ENCODE measurements at places on chromosomes 6 and 20.

DNA sequence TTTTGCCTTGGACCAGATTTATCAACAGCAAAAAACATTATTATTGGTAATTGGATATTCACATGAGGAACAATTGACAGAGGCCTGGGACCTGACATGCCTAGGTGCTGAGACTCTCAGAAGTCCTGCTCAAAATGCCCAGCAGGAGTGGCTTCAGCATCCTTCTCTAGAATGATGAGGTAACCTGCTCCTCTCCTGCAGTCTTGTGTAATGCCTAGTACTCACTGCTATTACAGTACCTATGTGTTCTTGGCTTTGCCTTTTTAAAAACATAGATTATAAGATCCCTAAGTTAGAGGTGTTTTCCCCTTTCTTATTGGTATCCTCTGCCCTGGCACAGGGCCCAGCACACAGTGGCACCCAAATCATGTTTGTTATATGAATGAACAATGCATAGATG lies 230.9 kb downstream of the PKHD1 start:
- DNase-seq = no peak

DNA sequence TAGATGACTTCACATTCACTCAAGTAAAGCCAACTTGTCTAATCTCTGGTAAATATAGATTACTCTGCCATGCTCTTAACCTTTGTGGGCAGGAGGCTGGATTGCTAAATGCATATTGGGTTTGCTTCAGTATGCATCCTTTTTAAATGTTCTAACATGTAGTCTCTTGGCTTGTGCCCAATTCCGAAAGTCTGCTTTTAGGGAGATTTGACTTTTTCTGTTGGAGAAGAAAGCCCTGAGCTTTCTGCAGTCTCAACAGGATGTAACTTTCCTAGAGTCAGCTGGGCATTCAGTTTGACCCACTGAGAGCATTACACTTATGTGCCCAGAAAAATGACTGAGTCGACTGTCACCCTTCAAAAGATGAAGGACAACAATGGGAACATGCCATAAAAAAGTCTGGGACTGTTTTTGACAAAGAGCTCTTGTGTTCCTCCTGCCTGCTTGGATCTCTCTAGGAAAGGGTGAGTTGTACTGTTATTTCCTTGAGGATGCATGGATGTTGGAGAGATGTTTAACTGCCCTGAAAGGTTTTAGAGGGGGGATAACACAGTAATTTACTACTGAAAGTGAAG lies 299.4 kb downstream of the ZFAND3 start:
- DNase-seq = no peak

GRCh38 chr6:147922799-147923198 lies 414.3 kb downstream of the SAMD5 start:
- DNase-seq = no peak

DNA sequence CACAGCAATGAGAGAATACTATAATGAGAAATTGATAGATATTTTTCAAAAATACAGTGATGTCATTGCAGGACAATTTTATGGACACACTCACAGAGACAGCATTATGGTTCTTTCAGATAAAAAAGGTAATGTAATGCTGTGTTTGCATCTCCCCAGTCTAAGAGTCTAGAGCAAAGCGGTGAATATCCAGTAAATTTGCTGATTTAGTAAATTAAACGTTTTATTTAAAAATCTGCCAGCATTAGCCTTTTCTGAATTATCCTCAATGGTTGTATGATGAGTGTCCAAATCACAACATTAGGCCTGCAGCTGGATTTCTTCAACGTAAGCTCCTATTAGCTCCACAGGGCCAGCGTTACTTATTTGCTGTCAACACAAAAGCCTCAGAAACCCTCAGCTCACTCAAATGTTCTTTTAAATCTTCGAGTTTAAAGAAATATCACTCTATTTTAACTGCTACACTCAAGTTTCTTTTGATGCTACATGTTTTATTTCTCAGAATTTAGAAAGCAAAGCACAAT lies 16.0 kb downstream of the SMPDL3A start:
- DNase-seq = no peak

DNA sequence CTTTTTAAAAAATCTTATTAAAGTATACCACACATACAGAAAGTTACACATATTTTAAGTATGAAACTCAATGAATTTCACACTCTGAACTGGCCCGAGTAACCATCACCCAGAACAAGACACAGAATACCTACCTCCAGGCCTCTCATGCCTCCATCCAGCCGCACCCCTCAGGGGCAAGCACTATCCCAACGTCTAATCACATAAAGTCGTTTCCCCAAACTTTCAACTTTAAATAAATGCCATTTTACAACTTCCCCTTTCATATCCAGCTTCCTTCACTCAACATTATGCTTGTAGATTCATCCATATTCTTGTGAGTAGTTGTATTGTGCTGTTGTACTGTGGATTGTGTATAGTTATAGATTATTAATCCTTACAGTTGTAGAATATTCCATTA lies 539.1 kb downstream of the CD83 start:
- no peak for DNase-seq

DNA sequence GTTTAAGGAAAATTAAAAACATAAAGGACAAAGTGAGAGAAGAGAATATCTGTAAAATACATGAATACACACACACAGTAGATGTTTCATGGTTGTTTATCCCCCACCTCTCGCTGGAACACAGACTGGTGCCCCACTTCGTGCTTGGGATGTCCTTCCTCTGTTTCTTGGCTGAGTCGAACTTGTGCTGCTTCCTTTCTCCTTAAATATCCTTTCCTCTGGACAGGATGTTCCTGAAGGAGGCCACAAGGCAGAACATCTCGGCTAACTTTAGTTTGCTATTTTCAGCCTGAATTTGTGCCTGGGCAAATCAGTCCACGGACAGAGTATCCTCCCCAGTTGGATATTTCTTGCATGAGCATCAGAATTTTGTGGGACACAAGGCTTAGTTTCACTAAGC lies 54.7 kb upstream of the ZMYND8 start:
- no peak for DNase-seq

- no peak for DNase-seq
These were observed 696 bp upstream of the SUPT3H start for GRCh38 chr6:45378334-45378926.

- DNase-seq = no peak
These were observed 153.5 kb upstream of the DST start for GRCh38 chr6:56796196-56796532.

DNA sequence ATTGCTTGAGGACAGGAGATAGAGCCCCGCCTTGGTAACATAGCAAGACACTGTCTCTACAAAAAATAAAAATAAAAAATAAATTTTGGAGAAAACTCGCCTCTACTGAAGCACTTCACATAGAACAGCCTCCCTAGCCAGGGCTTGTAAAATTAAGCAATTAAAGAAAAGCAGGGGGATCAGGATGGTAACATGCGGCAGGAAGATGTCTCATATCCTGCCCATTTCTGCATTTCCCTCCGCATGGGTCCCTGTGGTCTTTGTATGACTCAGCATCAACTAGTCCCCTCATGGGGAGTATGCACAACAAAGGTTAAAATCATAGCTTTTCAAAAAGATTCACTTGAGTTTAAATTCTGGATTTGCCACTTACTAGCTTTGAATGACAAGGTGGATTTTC lies 379.0 kb downstream of the EPHA7 start:
- no peak for DNase-seq

- DNase-seq = no peak
These were observed 236.9 kb upstream of the SASH1 start for GRCh38 chr6:148105695-148106094.

DNA sequence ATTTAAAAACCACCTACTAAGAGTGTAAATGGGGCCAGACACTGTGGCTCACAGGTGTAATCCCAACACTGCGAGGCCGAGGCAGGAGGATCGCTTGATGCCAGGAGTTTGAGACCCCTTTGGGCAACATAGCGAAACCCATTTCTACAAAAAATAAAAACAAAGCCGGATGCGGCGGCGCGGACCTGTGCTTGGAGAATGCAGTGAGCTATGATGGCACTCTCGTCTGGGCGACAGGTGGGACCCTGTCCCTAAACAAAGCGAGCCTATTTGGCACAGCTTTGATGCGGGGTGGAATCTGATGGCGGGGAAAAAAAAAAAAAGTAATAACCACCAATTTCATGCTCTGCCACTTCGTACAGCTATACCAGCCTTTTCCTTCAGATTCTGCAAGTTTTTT lies 1.1 kb downstream of the TCP1 start:
- no peak for DNase-seq

DNA sequence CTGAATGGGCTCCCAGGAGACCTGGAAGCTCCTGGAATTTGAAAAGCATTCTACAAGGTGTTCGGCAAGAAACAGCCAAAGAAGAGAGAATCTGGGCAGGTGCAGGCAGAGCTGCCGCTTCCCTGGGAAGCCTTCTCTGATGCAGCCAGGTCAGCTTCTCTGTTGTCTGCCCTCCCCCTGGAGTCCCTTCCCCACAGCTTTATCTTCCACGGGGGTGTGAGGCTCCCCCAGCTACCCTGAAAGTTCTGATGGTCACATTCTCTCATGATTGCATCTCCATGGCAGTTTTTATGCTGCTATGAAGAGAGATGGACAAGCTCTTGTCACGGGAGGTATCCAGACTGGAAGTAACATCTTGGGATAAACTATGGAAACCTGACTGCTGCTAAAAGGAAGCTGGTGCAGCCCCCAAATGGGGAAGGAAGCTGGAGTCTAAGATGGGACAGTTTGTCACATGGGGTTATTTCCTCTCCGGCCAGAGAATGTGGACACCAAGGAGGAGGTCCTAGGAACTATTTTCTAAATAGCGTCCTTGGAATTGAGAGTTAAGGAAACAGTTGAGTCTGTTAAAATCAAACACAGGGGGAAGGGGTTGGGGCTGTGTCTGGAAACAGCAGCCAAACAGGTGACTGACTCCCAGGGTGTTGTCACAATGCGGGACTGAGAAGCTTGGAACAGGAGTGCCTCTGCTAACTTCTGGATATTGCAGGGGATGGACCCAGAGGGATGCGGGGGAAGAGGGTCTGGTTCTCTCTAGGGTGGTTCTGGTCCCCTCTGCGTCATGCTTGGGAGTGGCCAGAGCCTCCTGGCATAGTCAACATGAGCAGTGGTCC lies 91.1 kb downstream of the ASXL1 start:
- no peak for DNase-seq

DNA sequence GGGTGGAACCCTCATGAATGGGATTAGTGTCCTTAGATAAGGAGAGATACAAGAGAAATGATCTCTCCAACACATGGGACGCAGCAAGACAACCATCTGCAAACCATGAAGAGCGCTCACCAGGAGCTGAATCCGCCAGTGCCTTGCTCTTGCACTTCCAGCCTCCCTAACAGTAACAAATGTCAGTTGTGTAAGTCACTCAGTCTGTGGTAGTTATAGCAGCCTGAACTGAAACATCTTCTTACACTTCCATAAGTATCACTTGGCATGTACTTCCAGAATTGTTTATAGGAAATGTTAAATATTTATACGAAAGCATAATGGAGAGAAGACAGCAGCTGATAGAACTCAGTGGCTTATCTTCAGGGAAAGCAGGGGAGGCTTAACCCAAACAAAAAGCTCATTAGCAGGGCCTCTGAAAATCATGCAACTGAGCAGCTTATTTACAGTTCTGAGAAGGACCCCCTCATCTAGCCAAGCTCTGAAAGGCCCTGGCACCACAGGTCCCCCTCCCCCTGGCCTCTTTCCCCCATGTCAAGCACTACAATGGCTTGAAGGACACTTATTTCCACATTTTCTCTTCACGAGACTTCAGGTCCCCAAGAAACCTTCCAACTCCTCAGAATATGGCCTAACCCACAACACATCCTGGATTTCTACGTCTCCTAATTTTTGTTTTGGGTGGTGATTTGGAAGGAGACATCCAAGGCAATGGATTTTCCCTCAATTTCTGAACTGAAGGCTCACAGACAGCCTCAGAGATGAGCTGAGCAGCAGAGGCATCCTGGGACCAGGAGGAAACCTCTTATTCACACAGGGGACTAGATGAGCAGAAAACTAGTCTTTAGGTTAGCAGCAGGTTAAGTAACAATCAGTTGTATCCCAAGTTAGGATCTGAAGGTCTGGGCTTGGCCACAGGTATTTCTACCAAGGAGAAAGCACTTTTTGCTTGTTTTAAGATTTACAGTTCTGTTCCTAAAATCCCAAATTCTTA lies 49.1 kb downstream of the GCLC start:
- no peak for DNase-seq

DNA sequence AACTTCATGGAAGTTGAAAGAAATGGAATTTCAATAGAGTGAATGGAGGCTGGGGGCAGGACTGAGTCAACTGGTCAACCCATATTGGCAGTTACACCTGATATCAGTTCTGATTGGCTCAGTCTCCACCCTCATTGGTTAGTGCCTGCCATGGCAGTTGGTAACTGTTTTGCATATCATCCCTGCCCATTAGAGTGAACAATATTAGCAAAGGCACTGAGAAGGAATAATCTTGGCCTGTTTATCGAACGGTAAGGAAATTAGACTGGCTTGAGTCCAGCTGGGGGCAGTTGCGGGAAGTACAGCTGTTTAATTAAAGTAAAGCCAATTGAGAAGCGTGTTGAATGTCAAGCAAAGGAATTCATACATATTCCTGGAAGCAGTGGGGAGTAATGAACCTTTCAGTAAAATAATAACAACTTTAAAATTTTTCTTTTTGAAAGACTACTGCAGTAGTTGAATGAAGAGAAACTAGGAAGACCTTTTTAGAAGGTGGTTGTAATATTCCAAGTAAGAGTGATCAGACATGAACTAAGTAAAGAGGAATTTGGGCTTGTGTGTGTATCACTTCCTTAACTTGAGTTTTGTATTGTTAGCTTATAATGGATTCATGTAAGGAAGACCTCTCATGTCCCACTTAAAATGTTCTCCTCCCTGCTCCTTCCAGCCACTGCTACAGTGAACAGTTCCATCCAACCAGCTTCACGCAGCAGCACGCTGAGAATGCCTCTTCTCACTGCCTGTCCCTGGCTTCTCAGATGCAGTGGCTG lies 17.2 kb upstream of the FAM50B start:
- no peak for DNase-seq

GRCh38 chr6:77037439-77037838 lies 425.9 kb downstream of the HTR1B start:
- no peak for DNase-seq

DNA sequence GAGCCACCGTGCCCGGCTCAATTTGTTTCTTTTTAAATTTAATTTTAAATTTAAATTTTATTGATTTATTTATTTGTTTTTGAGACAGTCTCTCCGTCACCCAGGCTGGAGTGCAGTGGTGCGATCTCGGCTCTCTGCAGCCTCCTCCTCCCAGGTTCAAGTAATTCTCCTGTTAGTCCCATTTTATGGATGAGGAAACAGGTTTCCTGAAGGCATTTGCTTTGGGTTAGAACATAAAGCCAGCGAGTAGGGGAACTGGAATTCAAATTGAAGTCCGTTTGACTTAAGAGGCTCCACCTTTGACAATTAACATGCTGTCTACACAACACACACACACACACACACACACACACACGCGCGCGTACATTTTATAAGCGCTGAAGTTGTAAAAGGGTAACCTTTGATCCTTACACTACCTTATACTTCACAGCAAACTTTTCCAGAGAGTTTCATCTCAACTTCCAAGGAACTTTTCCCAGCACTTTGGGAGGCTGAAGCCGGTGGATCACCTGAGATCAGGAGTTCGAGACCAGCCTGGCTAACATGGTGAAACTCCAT lies 232.0 kb downstream of the BCAS1 start:
- DNase-seq = no peak

GRCh38 chr6:157323966-157324300 lies 614 bp upstream of the TMEM242 start:
- no peak for DNase-seq
